Mesenteric fat pad (tissue), 1 donor: ENCODE measurements at places on chromosomes 7 and 10.

DNA sequence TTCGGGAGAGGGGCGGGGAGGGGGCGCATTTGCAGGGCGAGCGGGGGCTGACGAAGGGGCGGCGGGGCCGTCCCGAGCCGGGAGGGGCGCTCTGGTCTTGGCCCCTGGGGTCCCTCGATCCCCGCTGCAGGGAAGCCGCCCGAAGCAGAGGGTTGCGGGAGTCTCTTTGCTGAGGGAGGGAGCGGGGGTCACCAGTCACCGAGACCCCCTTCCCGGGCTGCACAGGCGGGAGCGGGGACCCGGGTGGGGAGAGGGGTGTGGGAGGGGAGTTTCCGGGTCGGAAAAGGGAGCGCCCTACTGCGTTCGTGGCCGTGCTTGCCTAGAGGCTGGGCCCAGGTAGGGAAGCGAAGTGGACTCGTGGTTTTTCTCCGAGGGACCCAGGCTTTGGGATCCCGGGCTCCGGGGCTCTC is 422 bp downstream of the AP1S1 start:
- DNase-seq: no peak

- no peak for DNase-seq
Measured at GRCh38 chr10:60182691-60183090, 207.0 kb downstream of the ANK3 start.

DNA sequence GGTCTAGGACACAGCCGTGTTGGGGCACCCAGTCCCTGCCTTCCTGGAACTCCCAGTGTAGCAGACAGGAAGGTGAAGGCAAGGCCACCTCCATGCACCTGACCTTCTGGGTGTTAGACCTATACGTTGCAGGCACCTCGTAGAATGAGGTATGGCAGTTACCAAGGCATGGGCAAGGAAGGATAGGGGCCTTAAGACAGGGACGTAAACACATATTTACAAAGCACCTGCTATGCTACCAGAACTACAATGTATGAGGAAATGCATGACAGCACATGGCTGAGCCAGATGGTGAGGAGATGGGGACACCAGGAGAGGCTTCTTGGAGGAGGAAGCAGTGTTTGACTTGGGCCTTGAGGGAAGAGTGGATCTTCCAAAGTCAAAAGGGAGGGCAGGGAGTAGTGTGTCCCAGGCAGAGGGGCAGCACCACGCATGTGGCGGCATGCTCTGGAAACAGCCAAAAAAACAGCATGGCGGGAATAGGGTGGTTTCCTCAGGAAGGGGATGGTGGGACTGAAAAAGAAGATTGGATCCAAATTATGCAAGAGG is 231.2 kb downstream of the FANK1 start:
- no peak for DNase-seq

- DNase-seq: no peak
Measured at GRCh38 chr10:98055841-98056516, 25.6 kb upstream of the CRTAC1 start.

- no peak for DNase-seq
Measured at GRCh38 chr10:125057158-125058001, 103.0 kb downstream of the CTBP2 start.

- no peak for DNase-seq
Measured at GRCh38 chr7:100893318-100893895, 2.3 kb downstream of the ACHE start.

DNA sequence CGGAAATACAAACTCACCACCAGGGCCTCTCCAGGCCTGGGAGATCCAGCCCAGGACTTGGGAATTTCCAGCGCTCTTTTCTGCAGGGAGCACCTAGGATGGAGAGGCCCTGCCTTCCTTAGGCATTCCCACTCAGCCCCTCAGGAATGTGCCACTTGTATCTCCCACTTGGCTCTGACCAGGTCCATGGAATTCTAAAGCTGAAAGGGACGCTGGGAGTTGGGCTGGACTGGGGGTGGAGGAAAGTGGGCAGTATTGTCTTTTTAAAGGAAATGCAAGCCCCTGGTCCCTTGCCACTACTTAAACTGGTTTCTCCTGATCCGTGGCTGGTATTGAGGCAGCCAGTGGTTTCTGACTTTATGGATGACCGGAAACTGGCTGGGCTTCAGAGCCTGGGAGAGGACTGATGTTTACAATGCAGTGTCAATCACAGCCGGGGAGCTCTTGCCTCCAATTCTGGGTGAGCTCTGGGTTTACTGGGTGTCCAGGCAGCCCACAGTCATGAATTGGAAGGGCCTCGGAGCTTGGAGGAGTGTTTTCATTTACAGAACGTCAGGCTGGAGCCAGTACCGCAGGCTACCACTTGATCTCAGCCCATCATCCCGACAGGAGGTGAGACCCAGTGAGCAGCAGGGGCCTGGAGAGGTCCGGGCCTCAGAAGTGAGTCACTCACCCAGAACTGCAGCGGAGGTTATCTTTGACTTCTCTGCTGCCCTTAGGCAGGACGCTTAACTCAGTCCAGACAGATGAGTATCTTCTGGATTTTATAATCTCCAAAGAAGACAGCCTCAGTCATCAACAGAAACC is 27.3 kb downstream of the AGAP3 start:
- no peak for DNase-seq

- DNase-seq: no peak
Measured at GRCh38 chr7:105877736-105878135, 1.3 kb upstream of the ATXN7L1 start.

DNA sequence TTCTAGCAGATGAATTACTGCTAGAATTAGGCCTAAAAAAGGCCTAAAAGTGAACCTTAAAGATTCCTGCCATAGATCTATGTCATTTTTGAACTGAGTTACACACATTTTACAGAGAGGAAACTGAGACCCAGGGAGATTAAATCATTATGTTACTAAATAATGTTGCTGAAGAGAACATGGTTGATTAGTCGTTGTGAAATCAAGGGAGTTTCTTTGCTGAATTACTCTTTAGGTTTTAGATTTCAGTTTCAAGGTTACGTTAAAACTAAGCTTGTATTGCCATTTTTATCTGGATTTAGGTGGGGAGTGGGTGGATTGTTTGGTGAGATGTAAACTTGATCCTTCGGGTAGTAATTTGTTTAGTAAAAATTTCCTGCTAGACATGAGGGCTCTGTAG is 21.3 kb downstream of the CDK14 start:
- DNase-seq: no peak

GRCh38 chr7:153109566-153109965 is 350.0 kb downstream of the ACTR3B start:
- no peak for DNase-seq

GRCh38 chr10:95422233-95422632 is 131.4 kb upstream of the PDLIM1 start:
- DNase-seq: no peak

DNA sequence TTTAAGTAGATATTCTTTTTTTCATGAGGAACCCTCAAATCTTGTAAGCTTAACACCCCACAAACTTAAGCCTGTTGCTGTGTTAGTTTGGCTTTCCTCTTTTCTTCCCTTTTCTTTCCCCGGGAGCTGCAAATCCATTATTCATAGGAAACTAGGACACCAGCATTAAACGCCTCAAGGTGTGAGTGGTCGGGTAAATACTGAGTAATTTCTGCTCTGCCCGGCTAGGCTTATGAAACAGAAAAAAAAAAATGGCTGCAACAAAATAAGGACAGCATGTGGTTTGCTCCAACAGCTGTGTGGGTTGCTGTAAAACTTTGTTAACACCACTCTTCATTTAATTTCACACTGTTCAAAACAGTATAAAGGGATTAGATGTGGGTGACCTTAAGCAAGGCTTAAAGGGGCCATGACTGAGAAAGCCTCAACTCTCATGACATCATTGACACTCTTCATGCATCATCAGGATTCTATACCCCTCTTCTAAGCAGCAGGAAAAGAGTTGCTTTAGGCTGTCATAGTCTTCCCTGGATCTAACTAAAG is 104.1 kb downstream of the AOAH start:
- DNase-seq: no peak

DNA sequence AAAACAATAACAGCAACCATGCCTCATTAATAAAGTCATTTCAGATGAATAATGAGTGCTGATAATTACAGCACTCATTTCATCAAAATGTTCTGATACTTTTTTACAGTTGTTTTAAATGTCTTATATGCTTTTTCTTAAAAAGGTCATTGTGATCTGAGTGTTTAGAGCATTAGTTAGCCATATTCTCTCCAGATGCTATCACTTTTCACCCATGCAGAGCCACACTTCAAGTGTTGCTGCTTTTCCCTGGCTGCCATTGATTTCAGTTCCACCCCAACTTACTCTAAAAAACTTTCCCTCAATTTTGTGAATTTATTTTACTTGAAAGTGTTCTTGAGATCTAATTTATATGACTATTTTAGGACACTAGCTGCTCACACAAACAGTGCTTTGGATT is 41.8 kb downstream of the NUP205 start:
- no peak for DNase-seq

- no peak for DNase-seq
Measured at GRCh38 chr7:129401967-129402860, 32.0 kb upstream of the STRIP2 start.

DNA sequence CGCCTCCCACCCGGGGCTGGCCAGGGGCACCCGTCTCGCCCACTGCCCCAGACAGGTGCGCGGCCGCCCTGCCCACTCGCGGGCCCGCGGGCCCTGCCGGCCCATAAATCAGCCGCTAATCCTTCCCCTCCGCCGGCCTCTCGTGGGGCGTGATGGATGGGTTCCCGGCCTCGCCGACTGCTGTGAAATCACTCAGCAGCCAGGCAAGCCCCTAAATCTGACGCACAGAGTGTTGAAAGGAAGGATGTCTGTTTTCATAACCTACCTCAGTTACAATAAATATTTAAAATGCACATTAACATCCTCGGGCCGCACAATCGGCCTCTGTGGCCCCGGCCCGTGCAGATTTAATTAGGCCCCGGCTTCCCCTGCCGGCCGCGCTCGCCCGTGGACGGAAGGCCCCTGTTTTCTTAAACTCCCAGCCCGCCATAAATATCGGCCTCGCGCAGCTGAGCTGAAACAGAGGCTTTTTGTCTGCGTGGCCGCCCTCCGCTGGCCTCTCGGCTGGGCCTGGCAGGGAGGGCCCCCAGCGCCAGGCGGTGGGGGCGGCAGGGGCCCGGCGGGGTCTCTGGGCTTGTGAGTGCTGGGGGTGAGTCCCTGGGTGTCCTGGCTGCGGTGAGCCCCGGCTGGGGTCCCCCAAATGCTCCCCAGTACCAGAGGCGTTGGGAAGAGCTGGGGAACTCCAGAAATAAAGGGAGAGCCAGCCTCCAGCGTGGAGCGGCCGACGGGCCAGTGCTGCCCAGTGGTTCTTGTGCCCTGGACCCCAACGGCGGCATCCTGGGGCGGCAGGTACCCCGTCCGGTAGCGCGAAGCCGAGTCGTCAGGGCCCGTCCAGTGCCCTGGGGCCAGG is 90.7 kb downstream of the UNCX start:
- DNase-seq: no peak

- no peak for DNase-seq
Measured at GRCh38 chr10:130587718-130588117, 451.5 kb downstream of the GLRX3 start.

GRCh38 chr7:37031571-37032257 is 307.4 kb upstream of the AOAH start:
- no peak for DNase-seq

- DNase-seq: no peak
Measured at GRCh38 chr7:46900312-46901263, 681.3 kb downstream of the TNS3 start.

GRCh38 chr7:139613971-139614411 is 90.5 kb downstream of the CLEC2L start:
- no peak for DNase-seq

- no peak for DNase-seq
Measured at GRCh38 chr10:130557181-130557845, 421.1 kb downstream of the GLRX3 start.

DNA sequence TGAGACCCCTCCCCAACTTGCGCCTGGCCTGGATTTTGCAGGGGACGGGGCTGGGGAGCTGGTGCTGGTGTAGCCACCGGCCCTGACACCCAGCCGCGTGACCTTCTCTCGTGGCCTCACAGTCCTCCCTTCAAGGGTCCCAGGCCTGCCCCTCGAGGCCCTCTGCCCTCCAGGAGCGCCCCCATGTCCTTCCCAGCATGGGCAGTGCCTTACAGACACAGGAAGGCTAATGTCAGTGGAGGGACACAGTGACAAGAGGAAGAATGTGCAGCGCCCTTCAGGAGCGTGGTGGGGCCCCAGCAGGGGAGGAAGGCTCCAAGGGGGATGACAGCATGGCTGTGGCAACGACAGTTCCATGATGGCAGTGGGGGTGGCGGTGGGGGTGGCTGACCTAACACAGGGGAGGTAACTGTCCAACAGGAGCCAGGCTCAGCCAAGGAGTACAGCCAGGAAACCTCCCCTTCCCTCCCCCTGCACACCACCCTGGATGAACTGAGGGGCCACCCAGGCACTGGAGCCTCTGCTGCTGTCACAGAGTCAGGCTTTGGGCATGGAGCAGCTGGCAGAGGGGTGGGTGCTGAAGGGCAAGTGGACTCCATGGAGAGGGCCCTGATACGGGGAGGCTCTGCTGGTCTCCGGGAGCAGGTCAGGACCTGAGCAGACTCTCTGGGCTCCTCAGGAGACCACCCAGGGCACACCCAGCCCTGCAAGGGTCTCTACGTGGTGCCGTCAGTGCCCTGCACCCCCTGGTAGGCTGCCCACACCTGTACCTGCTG is 76.0 kb upstream of the RET start:
- DNase-seq: peak; percentile 77

- DNase-seq: no peak
Measured at GRCh38 chr7:73703225-73703624, 16.2 kb downstream of the STX1A start.

GRCh38 chr7:601595-602340 is 82.1 kb upstream of the PDGFA start:
- DNase-seq: no peak

DNA sequence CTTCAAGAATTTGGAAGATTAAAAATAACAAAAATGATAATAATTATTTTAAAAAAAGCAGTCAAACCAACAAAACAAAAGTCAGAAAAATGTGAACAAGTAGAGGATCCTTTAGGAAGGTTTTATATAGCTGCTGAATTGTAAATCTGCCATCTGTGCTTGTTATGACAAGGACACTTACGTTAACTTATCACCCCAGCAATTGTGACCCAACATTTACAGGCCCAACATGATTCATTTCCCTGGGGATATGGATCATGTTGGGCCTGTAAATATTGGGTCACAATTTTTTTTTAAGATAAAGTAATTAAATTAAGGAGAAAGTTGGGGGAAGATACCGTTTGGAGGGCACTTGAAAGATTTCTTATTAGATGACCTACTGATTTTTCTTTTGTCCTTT is 261.4 kb upstream of the HABP2 start:
- DNase-seq: no peak
